ENCODE measurements at places on chromosomes 5 and 9. TPM values are rescaled to one million over a fixed set of nuclear protein-coding genes. Genes with fewer than 3 reads are reported as not detected.

- no peak for DNase-seq
Measured at GRCh38 chr9:135514342-135515082, 6.7 kb upstream of the LCN1 start.

Gene RNF130
- polyA plus RNA-seq, result 68.5 TPM

GRCh38 chr9:123416176-123416575 is 60.2 kb downstream of the CRB2 start:
- no peak for DNase-seq

Gene MTRR
- polyA plus RNA-seq, result 63.9 TPM

Gene AHRR
- polyA plus RNA-seq, result 3.1 TPM

DNA sequence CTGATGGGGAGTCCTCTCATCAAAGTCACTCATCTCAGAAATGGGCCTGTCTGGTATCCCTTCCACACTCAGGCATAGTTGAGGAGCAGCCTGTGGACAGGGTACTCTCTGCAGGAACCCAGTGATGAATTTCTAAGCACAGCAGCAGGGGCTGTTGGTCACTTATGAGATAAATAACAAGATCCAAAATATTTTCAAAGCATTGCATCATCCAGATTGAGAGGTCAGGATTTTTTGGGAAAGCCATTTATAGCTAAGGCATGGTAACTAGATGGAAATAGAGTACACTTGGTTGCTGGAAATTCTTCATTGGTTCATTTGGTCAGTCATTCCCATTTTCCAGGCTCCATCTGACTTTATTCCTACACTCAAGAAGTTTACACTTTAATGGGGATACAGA is 246.8 kb upstream of the RAI14 start:
- no peak for DNase-seq

DNA sequence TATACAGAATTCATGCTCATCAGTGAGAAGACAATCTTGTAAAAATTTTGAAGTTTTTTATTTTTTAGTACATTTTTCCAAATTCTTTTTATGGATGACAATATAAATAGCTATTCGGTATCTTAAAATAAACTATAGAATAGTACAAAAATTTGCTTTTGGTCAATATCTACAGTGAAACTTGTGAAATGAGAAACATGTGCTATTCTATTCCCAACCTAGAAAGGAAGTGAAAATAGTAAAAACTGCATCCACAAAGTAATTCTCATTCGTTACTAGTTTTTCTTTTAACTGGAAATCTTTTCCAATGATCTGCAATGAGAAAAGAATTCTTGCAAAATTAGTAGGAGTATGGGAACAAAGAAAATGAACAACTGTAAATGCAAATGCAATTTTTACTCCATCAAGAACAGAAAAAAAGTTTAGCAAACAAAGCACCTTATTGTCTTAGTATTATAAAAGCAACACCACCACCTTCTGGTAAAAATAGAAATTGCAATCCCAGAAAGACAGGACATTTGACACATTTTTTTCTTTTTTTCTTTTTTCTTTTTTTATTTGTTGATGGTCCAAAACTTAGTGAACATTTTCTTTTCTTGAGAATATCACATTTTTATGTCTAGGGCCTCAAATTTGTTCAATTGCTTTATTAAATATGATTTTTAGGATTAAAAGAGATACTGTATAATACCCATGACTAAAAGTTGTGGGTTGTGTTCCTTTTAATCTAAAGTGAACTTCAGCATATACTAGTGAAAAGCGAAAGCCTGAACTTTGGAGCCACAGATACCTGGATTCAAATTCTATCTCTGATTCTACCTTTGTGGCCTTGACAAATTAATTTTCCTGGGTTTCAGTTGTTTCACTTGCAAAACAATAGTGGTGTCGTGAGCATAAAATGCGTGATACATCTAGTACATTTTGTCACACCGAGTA is 72.3 kb downstream of the SLCO4C1 start:
- DNase-seq, result no peak

- DNase-seq, result no peak
Measured at GRCh38 chr9:98927724-98928123, 16.0 kb upstream of the COL15A1 start.

Measured in right lung (tissue), 10 donors.